Stromal cell of bone marrow (primary cell): ENCODE measurements at places on chromosomes 5 and 9.

- DNase-seq, result no peak
Observed at GRCh38 chr5:155080721-155081120, 67.2 kb downstream of the KIF4B start.

DNA sequence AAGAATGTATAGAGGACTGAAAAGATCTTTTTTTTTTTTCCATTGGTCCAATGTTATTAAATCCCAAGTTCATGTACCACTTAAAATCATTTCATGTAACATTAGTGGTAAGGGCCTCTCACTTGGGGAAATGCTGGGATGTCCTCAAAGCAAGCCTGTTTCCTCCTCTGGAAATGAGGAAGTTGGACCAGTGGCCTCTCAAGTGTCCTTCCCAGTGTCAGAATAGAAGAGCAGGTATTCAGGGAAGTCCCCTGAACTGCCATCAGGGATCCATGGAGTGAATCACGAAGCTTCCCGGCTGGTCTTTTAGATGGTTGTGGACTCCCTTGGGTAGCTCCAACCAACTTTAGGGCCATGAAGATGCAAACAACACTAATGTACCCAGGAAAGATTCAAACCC lies 55.2 kb upstream of the AFAP1L1 start:
- no peak for DNase-seq

DNA sequence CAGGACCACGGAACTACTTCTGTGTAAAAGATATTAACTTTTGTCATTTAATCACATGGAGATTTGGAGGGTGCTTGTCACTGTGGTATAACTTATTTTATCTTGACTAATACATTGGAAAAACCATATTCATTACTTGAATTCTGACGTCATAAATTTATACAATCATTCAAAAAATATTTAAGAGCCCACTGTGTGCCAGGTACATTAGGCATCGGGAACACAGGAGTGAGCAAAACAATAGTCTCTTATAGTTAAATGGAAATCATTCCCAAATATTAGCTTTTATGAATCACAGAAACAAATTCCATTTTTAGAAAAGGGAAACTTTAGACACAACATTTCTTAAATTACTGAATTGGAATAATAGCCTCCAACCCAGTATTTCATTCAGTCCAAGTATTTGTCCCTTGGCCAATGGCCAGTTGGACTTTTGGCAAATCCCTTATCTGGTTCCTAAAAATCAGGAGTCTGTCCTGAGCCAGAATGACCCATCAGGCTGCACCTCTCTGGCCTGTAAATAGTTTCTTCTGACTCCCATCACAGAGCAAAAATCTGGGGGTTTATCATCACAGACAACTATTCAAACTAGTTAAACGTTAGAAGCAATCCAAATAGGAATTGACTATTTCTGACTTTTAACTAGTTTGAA lies 104.3 kb upstream of the FSTL4 start:
- DNase-seq, result no peak

- no peak for DNase-seq
Observed at GRCh38 chr9:99808454-99808853, 13.2 kb upstream of the NR4A3 start.

DNA sequence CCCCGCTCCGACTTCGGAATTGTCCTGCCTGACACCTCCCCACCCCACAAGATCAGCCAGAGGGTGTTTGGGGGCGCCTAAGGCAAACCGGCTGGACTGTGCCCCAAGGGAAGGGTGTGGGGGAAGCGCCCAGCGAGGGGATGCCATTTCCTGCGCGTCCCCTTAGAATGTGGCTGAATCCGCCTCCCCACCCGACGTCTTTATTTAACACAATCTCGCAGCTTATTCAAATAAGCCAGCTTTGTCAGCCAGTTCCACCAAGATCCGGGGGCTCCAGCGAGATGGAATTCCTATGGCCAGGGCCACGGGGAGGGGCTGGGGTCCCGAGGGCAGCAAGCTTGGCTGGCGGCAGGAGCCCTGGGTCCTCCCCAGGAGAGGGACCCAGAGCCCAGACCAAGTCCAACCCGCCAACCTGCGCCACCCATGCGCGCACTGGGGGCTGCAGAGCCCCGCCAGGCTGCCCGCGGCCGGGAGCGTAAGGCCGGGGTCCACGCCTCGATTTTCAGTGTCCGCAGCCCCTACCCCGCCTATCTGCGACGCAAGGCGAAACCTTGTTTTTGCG lies 7.4 kb downstream of the IRX4 start:
- no peak for DNase-seq

DNA sequence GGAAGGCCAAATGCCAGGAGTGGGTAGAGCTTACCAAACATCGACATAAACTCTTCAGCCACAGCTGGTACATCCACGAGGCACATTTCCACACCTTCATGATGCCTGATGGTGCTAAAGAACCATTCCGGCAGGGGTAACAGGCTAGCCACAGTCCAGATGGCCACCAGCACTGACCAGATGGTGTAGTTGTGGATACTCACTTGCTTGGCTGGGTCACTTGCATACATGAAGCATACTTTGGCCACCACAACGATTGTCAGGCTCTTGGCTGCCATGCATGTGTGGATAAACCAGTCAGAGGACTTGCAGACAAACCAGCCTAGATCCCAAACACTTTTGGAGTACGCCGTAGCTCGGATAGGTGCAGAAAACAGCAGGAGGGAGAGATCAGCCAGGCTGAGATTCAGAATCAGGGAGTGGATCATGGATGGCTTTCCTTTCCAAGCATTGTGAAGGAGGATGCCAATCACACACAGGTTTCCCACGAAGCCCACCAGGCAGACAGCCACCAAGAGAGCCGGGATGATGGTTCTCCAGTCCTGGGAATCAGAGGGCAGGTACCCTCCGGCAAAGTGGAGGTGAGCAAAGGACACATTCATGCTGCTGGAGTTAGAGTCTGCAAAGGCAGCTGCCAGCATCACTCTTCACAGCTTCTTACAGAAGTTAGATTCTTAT lies 378 bp downstream of the GPR151 start:
- DNase-seq, result no peak

- DNase-seq, result no peak
Observed at GRCh38 chr5:7251132-7251531, 144.8 kb upstream of the ADCY2 start.

DNA sequence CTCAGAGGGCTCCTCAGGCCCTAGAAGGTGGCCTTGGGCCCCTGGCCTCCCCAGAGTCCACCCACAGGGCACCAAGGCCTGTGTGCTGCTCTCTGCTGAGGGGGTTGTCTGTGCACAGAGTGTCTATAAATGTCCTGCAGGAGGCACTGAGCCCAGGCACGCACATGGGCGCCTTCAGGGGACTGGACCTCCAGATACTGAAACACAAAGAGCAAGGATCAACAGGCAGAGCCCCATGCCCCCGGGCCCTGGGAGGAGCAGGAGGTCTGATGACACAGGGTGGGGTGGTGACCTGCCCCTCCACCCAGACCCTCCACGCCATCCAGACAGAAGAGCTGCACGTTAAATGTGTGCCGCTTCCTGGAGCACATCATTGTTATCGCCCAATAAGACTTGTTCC lies 64.6 kb upstream of the SIMC1 start:
- DNase-seq, result no peak

- no peak for DNase-seq
Observed at GRCh38 chr5:116908537-116908936, 333.9 kb upstream of the SEMA6A start.

- DNase-seq, result no peak
Observed at GRCh38 chr5:139076111-139076510, 122.1 kb downstream of the SIL1 start.

DNA sequence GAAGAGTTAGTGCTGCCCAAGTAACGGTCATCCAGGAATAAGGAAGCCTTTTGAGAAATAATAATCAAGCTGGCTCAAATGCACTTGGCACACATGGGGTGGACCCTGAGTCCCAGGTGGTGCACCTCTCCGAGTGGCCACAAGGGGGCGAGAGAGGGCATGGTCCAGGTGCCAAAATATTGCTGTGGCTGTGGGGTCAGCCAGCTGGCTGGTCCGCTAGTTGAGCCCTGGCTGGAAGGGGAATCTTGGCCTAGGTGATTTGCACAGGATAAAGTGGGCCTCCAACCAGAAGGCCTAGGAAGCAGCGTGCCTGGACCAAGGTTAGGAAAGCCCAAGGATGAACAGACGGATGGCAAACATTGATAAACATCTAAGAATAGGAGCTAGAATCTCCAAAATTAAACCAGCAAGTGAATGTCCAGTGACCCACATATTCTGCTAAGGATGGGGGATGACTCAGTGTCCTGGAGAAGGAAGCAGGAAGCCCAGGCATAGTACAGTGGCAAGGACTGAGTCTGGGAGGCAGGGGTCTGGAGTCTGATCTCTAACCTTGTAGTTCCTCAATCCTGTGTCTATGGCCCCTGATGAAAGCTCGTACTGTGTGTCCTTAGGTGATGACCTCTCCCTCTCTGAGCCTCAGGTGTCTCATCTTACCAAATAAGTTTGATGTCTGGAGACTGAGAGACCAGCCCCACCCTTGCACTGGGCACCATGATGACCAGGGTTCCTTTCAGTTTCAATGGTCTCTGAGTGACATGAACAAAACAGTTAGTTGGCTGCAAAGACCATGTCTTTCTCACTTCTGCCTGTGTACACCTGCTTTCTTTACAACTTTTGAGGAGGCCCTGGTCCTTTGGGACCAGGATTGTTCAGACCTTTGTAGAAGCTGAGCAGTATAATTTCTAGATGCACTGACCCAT lies 19.2 kb upstream of the SHB start:
- DNase-seq, result no peak

DNA sequence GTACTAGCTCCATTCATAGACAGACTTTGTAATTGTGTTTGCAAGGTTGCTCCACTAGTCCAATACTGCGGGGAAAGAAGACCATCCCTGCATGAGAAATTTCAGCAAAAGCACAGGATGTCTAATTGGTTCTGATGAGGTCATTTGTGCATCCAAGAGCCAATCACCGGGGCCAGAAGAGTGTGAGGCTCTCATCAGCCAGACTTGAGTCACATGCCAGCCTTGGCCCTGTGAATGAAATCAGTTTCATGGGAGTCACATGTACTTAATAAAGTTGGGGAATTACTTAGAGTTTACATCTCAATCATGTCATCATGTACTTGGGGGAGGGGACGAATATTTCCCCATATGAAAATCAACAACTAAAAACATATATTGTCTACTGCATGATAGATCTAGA lies 1236.0 kb downstream of the MAT2B start:
- no peak for DNase-seq

- no peak for DNase-seq
Observed at GRCh38 chr5:10140195-10140973, 109.3 kb downstream of the ATPSCKMT start.

- DNase-seq, result no peak
Observed at GRCh38 chr5:53368516-53368915, 111.9 kb upstream of the FST start.

DNA sequence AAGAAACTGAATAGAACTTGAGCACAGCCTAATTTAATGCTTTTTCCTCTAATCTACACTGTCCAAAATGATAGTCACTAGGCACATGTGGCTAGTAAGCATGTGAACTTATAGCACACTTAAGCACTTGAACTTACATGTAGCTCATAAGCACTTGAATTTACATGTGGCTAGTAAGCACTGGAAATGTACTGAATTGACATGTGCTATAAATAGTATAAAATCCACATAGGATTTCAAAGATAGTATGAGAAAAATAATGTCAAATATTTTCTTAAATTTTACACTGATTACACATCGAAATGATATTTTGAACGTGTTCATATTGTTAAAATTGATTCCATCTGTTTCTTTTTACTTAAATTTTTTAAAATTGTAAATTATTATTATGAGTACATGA lies 167.3 kb downstream of the CARTPT start:
- no peak for DNase-seq

DNA sequence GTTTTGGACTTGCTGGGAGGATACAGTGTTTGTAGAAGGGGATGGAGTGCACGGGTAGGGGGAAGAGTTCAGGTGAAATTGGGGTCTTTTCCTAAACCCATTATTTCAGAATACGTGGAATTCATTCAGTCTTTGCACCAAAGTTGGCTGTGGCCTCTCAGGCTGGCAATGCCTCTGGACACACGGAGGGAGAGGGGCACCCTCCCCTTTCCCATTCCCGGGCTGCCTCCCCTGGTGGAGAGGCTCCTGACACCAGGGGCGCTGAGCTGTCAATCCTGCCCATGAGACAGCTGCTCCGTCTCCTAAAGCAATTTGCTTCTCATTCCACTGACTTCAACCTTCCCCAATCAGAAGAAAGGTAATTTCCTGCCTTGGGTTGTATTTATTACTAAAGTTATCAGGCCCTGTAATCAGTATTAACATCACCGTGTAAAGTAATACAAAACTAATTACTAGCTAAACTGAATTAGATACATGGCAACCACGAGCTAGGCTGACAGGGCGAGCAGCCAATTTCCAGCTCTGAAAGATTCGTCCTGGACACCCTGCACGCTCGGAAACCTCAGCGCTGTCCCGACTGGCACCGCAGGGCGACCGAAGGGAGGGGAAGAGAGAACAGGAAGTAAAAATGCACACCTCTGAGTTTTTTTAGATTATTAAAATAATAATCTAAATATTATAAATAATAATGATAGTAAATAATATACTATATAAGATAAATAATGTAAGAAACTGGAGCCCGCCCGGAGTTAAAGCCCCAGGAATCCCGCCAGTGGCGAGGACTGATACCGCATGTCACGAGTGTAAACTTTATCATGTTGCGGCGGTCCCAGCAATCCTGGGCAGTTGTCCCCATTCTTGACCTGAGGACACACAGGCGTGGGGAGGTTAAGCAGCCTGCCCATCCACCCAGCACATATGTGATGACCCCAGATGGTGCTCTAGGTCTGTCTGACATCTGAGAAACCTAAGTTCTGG lies 6.9 kb upstream of the OLFM1 start:
- no peak for DNase-seq

GRCh38 chr5:130066644-130067043 lies 162.4 kb downstream of the CHSY3 start:
- DNase-seq, result peak; percentile 13
